Stimulated activated CD4-positive, alpha-beta T cell treated with anti-CD3 and anti-CD28 coated beads, Interleukin-15, amount 100 ng/mL, for 48 hours (primary cell): ENCODE measurements at places on chromosomes 3 and 15.
A peak's percentile ranks its signal among the peaks of the same experiment; 100 is the strongest.

- DNase-seq: no peak
Measured at GRCh38 chr15:60590935-60591495, 112.1 kb upstream of the ICE2 start.

DNA sequence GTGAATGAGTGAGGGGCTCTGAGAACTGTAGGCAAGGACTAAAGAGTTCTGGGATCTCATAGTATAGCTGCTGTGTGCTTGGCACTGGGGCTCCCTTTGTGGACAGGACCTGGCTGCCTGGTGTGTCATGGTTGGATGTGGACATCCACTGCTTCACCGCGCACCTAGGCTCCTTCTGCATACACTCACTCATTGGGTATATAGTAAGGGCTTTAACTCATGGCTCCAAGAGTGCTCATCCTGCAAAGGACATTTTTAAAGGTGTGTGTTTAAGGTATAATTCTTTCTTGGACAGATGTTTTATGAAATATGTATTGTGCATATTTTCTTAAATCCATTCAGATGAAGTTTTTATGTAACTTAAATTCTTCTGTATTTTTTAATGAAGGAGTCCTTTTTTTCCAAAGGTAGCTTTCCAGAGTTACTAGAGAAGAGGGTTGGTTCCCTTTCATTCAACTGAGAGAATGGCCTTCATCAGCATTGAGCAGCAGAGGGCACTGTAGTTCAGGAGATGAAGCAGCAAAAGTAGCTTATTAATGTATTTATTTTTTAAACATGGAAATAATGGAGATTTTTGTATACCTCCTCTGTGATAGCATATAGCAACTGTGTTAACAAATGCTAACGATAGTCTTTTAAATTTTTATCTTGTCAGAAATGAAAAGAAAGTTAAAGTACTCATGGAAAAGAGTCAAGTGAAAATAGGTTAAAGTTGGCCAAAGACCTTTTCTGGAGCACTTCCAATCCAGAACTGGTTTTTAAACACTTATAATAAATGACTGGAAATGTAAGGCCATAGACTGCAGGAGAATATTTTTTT, 25.2 kb downstream of the OXNAD1 start:
- DNase-seq: no peak

DNA sequence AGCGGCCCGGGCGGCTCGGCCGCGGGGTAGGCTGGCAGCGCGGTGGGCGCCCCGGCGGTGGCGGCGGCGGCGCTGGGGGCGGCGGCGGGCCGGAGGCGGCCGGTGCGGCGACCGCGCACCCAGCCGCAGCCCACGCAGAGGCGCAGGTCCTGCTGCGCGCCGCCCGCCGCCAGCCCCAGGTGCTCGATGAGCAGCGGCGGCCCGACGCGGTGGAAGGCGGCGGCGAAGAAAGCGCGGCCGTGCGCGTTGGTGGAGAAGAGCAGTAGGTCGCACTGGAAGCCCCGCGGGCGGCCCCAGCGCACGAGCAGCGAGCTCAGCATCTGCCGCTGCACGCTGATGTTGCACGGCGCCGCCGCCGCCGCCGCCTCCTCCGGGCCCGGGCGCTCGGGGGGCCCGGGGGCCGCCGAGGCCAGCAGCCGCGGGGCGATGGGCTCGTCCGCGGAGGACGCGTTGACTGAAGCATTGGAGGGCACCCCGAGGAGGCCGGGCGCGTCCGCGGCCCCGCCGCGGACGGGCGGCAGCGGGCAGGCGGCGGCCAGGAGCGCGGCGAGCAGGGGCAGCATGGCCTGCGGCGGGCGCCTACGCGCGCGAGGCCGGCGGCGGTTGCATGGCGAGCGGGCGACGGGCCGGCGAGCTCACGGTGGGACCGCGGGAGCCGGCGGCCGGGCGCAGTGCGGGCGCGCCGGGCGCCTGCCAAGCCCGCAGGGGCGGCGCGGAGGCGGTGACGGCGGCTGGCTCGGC, 452 bp downstream of the TMEM158 start:
- peak; percentile 17 for DNase-seq

- no peak for DNase-seq
Measured at GRCh38 chr15:48532946-48533345, 112.6 kb downstream of the FBN1 start.

GRCh38 chr15:89587955-89588354, 12.7 kb downstream of the TICRR start:
- no peak for DNase-seq

DNA sequence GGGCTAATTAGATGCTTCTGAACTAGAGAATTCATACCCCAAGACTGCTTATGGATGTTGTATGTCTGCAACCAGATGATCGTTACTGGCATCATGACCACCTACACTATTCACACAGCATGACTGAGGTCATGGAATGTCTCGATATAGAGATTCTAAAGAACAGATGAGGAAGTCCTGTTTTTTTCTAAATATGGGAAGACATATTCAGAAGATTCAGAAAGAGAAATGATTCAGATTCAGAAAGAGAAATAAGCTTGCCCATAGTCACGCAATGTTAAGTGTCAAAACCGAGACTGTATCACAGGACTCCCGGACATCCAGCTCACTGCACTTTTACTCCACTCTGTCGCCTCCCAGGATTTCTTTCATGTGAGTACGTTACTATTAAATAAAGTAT, 136.2 kb downstream of the TPRG1 start:
- DNase-seq: no peak

- no peak for DNase-seq
Measured at GRCh38 chr15:94097552-94097951, 133.8 kb upstream of the MCTP2 start.

DNA sequence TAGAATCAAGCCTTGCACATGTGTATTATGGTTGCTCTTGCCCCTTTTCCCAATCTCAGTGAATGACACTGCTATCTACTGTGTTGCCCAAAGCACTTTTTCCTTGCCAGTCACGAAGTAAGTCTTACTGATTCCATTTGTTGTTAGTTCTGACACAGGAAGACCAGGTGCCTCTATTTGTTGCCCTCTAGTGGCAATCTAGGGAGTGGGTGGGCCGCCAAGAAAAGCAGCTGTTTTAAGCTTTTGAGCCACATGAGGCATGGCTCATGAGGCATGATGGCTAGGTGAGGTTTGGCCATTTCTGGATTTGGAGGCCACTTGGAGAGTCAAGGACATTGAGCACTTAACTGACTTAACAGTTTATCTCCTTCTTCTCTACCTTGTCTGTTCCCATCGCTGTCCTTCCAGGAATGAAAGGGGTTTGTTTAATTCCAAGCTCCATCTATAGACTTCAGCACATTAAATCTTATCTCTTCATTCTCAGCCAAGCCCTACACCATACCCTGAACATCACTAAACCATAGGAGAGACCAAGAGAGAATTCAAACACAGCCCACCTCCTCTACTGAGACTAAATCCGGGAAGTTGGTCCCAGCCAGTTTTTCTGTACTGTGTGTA, 103.1 kb downstream of the HCN4 start:
- no peak for DNase-seq

- no peak for DNase-seq
Measured at GRCh38 chr3:4820296-4821121, 158.7 kb upstream of the BHLHE40 start.

DNA sequence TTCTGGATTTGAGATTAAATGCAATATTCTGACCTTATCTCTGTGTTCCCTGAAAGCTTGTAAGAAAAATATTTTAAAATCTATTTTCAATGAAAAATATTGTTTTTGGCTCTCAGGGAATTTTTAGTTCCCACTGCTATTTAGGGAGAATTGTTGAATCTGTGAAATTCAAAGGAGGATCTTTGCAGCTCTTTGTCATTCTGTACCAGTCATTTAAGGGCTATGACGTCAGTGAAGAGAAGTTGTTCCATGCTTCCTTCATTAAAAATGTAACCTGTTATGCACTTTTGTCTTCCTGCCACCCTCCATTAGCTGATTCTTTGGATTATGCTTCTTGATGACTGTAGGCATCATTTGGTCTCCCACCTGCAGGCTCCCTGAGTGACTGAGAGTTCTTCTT, 427.8 kb upstream of the C2CD4B start:
- DNase-seq: no peak

- no peak for DNase-seq
Measured at GRCh38 chr3:117074826-117075225, 365.2 kb downstream of the TUSC7 start.

DNA sequence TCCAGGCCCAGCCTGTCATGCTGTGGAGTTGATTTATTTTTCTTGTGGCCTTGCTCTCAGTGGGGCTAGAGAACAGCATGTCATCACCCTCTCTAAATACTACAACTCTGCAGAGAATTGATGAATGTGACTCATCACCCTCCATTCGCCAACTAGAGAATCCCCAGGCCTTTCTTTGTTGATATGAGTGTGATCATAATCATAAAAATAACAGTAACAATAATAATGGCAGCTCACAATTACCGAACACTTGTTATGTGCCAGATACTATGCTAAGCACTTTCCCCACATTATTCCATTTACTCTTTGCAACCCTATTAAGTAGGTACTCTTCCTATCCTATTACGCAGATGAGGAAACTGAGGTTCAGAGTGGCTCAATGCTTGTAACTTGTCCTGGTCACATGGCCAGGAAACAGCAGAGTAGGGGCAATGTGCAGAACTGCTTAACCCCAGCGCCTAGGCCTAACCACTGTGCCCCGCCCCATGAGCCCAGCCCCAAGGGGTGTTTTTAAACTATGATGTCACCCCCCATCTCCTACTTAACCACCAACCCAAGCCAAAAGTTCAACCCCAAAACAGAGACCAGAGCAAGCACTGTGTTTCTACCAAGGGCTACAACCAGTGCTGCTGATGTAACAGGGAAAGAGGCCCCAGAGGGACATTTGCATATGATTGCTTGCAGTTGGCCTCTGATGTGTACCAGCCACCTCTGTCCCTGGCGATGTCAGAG, 104.5 kb downstream of the ADCY5 start:
- no peak for DNase-seq

GRCh38 chr15:25683911-25684310, 179.2 kb downstream of the ATP10A start:
- no peak for DNase-seq

DNA sequence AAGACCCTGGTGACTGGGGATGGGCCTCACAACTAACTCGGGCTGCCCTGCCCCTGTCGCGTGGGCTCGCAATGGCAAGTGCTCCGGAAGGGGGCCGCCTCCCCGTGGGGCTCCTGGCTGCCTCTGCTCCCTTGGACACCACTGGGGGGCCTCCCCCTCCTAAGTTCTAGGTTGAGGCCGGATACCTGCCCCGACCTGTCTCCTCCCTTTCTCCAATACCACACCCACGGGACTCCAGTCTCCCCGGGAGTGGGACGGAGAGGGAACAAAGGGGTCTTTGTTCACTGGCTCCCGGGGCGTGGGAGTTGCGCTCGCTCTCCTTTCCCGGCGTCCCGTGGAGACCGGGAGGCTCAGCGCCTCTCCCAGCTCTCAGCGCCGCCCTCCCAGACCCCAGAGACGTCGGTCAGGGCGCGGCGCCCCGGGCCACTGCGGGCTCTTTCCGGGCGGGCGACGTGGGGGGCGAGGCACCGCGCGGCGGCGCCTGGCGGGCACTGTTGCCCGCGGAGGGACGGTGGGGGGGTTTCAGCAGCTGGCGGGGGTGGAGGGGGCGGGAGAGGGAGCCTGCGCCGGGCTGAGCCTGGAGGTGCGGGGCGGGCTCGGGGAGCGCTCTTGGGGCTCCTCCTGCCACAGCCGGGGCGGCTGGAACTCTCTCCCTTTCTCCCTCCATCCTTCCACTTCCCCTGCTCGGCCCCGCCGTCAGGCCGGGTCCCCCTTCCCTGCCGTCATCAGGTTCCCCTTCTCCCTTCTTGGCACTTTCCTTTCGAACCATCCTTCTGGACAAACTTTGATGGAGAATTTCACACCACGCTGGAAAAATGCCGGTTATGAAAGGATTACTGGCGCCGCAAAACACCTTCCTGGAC, at the start of gene KCNH8:
Gene KCNH8 (plus strand): TSS at position 606 of the 863 bp plus-strand sequence. CDS start 210 bp downstream, at position 816.
- DNase-seq: no peak

DNA sequence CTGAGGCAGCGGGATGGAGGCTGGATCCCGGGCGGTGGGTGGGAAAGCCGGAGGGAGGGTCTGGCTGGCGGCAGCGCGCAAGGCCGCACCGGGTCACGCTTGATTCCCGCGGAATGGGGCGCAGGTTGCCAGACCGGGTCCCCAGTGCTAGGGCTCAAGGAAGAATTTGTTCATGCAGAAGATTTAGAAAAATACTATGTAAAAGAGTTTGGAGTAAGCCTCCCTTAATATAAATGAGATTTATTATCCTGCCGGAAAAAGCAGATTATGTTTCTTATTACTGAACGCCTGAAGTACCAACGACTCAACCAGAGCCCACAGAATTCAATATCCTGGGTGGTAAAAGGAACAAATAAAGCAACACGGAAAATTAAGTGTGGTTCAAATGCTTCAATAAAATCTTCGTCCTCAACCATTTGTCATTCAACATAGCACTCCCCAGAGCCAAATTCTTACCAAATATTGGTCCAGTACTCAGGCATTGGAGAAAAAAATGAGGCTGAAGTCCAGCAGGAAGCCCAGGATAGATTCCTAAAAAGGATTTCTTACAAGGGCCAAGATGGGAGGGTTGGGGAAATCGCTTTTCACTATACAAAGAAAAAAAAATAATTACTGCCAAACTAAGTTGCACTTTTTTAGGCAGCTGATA, 1.2 kb upstream of the ZBTB20 start:
- no peak for DNase-seq

DNA sequence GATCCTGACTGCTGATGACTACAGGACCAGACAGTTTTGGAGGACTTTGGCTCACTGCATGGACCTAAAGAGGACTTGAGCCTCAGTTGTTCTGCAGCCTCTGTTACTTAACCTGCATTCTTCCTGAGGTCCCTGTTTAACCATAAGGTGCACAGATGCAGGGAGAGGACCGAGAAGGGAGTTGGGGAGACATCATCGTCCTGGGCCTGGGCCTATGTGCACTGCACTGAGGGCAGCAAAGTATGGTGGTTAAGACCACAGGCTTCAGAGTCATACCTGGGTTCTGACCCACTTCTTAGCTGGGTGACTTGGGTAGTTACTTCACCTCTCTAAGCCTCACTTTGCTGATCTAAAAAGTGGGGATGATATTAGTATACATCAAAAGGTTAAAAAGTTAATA, 21.9 kb downstream of the KY start:
- no peak for DNase-seq

GRCh38 chr15:27328186-27328585, 357.2 kb downstream of the GABRG3 start:
- DNase-seq: no peak

DNA sequence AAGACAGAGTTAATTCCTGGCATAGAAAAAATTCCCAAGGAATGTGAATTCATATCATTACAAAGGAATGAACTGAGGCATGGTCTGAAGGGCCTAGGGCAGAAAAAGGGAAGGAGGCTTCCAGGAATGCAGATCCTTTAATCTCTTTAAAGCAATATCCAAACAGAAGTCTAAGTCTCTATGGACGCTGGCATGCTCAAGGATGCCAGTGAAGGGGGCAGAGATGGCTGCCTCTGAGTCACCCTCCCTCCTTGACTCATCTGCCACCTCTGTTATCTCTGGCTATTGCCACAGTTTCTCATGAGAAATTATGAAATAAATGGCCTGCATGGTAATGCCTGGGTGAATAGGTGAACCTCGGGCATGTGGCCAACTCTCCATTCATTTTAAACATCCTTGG, 96.3 kb upstream of the BCL6 start:
- peak; percentile 8 for DNase-seq
